ENCODE measurements at places on chromosomes 6 and 20. TPM values are rescaled to one million over a fixed set of nuclear protein-coding genes. Genes with fewer than 3 reads are reported as not detected.

- no peak for DNase-seq
Measured at GRCh38 chr20:50582591-50583234, 72.5 kb downstream of the PTPN1 start.

DNA sequence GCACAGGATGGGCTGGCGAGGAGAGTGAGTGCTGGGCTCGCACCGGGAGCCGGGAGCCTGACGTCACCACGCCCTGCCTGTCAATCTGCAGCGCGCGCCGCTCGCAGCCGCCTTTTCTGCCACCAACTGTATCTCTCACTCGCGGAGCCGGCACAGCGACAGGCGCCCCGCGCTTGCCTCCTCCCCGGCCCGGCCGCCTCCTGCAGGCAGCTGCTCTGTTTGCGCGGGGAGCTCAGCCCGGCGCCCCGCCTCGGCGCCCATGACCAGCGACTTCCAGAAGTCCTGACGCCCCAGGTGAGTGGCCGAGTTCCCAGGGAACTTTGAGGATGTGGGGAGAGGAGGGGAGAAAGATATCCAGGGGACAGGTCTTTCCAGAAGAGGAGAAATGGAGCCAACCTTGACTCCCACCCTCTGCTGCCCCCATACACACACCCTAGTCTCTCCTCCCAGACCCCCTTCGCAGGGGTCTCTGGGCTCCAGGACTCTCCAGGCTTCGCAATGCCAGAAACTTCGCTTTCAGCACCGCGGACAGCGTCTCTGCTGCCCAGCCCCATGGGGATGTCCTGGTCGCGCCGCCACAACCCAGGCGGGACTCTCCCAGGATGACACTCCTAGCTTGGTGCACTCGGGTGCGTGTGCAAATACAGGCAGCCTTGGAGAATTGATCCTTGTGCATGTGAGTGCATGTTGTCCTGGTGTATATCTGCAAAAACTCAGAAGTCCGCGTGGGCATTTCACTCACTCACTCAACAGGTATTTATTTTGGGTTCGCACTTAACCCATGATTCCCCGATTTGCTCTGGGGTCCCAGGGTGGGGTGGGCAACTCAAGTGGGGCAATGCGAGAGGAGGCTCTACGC, at the start of gene GPR6:
GPR6 (plus strand) TSS at position 138 of the 859 bp plus-strand sequence. CDS start 802 bp downstream, outside the sequence.
- DNase-seq, result peak; percentile 73

Gene TMEM200A
- total RNA-seq, result 0.33 TPM

Gene HLA-DRB1
- total RNA-seq, result 46.1 TPM

DNA sequence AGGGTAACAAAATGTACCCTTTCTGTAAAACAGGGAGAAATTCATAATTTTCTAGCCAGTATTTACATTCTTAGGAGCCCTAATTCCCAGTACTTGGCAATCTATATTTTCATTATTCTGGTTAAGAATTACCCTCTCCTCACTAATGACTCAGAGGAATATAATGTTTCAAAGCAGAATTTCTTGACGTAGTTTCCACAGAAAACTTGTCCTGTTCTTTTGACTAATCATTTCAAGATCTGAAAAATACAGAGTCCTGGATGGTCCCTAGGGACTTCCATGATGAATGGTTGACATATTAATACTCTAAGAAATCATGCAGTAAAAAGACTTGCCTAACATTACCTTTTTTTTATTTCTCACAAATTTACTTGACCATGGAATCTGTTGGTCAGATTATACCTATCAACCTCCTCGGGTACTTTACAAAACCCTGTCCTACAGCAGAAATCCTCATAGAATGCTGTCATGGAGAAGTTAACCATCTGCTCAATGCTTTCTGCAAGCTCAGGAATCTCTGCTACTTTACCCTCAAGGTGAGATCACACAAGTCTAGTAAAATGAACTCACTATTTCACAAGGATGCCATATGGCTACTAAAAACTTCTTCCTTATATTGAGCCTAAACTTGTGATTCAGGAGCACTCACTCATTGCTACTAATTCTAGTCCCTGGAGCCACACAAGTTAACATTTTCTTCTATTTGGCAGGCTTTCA, 202.1 kb upstream of the CNR1 start:
- no peak for DNase-seq

- no peak for DNase-seq
Measured at GRCh38 chr6:106547601-106548453, 81.5 kb downstream of the RTN4IP1 start.
